ENCODE measurements at places on chromosomes 6 and 20. TPM values are rescaled to one million over a fixed set of nuclear protein-coding genes. Genes with fewer than 3 reads are reported as not detected.
A peak's percentile ranks its signal among the peaks of the same experiment; 100 is the strongest.

KIAA0408 gene
- 1.3 TPM for total RNA-seq

DDAH2 gene
- 119 TPM for total RNA-seq

ANGPT4 gene
- total RNA-seq: under 0.01 TPM

IRF4 gene
- under 0.01 TPM for total RNA-seq

GRCh38 chr6:33904050-33904746 is 100.4 kb upstream of the MLN start:
- DNase-seq: no peak

GRCh38 chr6:68233623-68234022 is 401.5 kb upstream of the ADGRB3 start:
- DNase-seq: peak; percentile 56

- DNase-seq: no peak
Measured at GRCh38 chr20:58463256-58463655, 51.9 kb downstream of the APCDD1L start.

DNA sequence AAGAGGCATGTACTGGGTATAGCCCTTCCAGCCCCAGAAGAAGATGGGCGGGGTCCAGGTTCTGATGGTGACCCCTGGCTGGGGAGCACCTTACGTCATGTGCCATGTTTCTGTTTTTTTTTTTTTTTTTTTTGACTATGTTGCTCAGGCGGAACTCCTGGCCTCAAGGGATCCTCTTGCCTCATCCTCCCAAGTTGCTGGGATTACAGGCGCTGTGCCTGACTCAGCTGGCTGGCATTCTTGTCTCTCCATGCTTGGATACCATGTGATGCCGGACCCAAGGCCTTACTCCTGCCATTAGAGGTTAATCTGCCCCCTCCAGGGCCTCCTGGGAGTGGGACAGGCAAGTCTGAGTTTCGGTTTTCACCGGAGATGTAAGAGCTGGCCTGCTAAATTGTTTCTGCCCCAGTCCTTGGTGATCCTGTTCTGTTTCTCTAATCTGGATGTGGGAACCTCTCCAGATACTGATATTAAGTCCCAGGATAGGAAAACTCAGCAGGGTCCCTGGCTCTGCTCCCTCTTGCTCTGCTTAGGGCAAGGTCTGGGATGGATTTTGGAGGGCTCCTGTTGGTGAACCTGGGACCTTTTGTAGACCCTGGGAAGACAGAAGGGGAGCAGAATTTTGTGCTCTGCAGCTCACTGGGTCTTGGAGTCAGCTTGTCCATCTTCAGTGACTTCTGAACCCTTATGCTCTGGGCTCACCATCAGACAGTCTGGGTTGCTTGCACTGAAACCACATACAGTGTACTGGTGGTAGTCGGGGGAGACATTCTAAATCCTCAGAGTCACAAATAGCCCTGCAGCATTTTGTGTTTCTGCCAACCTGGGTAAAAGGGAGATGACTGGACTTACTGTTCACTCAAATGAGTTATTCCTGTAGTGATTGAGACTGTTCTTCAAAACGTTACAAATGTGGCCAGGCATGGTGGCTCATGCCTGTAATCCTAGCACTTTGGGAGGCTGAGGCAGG is 45.1 kb downstream of the PTK7 start:
- DNase-seq: peak; percentile 98

- peak; percentile 69 for DNase-seq
Measured at GRCh38 chr6:63352544-63353285, 32.9 kb upstream of the LGSN start.
